ENCODE measurements at places on chromosomes 5 and 9.
A peak's percentile ranks its signal among the peaks of the same experiment; 100 is the strongest.

DNA sequence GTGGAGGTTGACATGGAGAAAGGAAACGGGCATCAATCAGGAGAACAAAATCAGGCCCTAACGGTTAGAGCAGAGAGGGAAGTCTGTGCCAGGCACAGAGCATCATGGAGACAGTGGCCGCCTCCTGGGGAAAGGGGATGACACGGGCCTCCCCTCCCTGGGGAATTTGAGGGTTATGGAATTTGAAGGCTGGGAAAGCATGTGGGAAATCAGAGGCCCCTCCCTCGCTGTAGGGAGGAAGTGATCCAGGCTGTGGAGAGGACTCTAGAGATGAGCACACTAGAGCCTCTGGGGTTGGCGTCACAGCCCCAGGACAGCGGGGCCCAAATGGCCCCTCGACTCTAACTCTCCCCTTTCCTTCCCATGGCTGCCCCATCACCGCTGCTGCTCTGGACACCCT lies 36.7 kb downstream of the PROP1 start:
- no peak for DNase-seq

DNA sequence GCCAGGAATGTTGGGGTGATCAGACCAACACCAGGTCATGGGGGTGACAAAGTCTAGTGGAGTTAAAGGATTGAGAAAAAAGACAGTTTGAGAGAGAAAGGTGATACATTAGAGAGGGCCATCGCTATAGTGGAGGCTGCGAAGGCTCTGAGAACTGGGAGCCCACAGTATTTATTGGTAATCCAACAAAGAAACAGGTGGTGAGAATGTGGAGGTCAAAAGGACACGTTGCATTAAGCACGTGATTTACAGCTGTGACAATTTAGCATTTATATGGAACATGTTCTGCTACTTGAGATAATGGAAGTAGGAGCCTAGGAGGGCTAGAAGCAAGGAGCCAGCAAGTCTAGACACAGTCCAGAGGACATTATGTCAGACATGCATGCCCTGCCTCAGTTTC lies 2086.5 kb upstream of the C9orf72 start:
- DNase-seq = no peak

DNA sequence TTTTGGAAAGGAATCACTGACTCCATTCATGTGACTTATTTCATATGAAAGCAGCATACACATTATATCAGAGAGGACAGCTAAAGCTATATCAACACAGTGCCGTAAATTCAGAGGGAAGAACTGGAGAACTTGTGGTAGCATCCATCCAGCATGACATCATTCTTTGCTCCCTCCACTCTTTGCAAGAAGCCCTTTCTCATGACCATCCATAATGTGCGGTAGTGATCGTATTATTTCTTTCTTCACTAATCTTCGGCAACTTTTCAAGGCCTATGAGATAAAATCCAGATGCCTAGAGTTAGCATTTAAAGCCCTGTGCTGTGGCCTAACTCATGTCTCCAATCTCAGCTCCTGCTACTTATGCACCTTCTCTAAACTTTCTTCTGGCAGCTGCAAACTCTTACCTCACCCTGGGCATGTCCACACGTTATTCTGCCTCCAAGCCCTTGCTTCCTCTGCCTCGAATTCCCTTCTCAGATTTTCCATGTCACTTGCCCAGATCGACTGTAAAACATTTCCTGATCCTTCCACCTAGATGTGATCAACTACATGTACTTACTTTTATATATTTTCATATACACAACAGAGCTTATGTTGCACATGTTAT lies 307.3 kb upstream of the SGCD start:
- DNase-seq = no peak

- DNase-seq = no peak
Measured at GRCh38 chr9:131276094-131276888, at the start of gene FAM78A. TSS of gene FAM78A (minus strand) at chr9:131276510. CDS start at chr9:131276179, 331 bp downstream.

DNA sequence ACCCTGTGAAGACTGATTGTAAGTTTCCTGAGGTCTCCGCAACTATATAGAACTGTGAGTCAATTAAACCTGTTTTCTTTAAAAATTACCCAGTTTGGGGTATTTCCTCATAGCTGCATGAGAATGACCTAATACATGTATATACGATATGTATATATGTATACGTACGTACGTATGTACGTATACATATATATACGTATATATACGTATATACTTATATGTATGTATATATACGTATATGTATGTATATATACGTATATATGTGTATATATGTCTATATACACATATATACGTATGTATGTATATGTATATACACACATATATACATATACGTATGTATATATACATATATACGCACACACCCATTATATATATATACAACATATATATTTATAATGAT lies 1153.0 kb upstream of the CDH18 start:
- no peak for DNase-seq

DNA sequence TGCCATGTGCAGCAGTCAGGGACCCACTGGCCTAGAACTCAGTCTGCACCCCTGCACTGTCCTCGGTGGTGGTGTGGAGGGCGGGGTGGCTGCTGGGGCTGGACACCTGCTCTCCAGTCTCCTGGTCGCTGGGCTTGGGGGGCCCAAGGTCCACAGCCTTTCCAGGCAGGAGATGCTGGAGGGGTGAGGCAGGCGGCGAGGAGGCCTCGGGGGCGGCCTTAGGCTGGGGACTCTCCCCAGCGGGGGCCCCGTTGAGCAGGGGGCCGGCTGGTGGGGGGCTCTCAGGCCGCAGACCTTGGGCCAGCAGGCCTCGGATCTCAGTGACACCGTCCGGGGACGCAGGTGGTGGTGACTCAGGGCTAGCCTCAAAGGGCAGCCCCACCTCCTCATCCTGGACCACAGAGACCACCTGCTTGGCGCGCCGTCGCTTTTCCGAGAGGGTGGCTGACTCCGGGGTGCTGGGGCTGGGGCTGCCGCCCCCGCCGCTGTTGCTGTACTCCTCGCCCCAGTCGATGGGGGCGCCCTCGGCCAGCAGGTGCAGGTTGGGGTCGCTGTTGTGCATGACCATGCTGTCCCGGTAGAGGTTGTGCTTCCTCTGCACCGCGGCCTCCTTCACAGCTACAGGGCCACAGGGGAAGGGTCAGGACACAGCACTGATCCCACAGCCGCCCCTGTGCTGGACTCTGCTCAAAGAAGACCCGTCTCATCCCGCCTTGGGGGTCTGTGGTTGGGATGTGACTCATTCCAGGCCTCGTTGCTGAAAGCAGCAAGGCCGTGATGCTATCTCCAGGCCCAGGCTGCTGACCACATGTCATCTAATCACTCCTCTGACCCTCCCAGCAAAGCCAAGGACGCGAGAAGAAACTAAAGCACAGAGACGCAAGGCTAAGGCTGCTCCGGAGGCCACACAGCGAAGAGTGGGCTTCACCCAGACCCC lies 55.8 kb downstream of the LRSAM1 start:
- peak; percentile 74 for DNase-seq

GRCh38 chr5:154421868-154422267 lies 23.9 kb upstream of the SAP30L start:
- peak; percentile 14 for DNase-seq

- DNase-seq = no peak
Measured at GRCh38 chr5:10660720-10661387, 97.0 kb downstream of the ANKRD33B start.

- DNase-seq = no peak
Measured at GRCh38 chr9:128781187-128782070, 5.6 kb upstream of the TBC1D13 start.

DNA sequence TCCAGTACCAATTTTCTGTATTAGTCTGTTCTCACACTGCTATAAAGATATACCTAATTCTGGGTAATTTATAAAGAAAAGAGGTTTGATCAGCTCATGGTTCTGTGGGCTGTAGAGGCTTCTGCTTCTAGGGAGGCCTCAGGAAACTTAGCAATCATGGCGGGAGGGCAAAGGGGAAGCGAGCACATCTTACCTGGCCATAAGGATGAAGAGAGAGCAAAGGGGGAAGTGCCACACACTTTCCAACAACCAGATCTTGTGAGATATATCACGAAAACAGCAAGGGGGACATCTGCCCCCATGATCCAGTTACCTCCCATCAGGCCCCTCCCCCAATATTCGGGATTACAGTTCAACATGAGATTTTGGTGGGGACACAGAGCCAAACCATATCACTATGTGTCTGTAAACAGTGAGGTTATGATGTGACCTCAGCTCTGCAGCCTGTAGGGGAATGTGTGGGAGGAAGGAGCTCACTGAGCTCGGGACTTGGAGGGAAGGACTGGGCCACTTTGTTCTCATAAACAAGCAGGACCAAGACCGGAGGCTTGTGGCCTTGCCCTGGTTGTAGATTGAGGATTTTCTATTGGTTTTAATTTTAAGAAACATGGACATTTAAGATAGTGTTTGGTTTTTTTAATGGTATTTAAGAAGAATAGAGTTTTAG lies 85.2 kb downstream of the EHMT1 start:
- peak; percentile 57 for DNase-seq

GRCh38 chr5:146076455-146076854 lies 28.9 kb downstream of the PLAC8L1 start:
- no peak for DNase-seq

GRCh38 chr9:98117984-98118639 lies 910 bp downstream of the TRIM14 start:
- DNase-seq = peak; percentile 28

DNA sequence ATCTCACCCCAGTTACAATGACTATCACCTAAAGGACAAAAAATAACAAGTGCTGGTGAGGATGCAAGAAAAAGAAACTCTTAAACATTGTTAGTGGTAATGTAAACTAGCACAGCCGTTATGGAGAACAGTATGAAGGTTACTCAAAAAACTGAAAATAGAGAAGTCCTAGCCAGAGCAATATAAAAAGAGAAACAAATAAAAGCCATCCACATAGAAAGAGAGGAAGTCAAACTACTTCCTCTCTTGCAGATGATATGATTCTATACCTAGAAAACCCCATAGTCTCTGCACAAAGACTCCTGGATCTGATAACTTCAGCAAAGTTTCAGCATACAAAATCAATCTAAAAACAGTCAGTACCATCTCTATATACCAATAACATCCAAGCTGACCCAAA lies 221.5 kb upstream of the FAM174A start:
- no peak for DNase-seq

- no peak for DNase-seq
Measured at GRCh38 chr5:159877016-159877415, 39.3 kb upstream of the ADRA1B start.

GRCh38 chr9:97555164-97555563 lies 53.7 kb downstream of the TMOD1 start:
- peak; percentile 13 for DNase-seq

GRCh38 chr9:125521462-125522327 lies 185.3 kb downstream of the MAPKAP1 start:
- DNase-seq = peak; percentile 97

DNA sequence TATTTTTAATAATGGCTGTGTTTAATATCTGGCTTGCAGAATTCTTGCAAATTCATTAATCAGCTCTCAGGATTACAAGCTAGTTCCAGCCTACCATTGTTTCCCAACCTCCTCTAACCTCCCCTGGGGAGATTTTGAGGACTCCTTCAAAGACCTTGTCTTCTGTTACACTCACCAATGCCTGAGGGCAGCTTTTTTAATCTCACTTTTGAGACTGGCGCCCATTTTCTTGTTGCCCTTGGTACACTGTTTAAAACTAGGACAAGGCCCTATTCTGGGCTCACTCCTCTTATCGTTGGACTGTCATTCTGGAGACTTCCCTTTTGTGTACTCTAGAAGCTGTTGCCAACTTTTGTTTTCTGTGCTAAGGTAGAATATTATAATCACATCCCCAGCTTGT lies 13.6 kb upstream of the EQTN start:
- no peak for DNase-seq

GRCh38 chr9:84314306-84314705 lies 26.3 kb downstream of the SLC28A3 start:
- peak; percentile 51 for DNase-seq

DNA sequence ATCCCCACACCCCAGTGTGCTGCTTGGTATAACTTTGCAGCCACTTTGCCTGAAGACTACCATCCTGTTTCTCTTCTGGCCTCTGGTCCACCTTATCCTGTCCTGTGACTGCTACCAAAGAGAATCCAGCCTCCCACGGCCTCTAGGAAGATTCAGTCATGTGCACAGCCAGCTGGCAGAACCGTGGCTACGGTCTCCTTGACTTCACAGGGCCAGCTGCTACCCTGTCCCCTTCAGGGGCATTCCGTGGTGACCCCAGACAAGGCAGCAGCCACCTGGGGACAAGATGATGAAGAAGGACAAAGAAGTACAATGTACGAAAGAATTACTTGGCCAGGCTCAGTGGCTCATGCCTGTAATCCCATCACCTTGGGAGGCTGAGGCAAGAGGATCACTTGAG lies 98.6 kb downstream of the PDE6A start:
- no peak for DNase-seq

- DNase-seq = no peak
Measured at GRCh38 chr5:72228960-72229359, 91.1 kb downstream of the MRPS27 start.

- DNase-seq = peak; percentile 67
Measured at GRCh38 chr9:6711403-6711802, 46.4 kb upstream of the KDM4C start.

DNA sequence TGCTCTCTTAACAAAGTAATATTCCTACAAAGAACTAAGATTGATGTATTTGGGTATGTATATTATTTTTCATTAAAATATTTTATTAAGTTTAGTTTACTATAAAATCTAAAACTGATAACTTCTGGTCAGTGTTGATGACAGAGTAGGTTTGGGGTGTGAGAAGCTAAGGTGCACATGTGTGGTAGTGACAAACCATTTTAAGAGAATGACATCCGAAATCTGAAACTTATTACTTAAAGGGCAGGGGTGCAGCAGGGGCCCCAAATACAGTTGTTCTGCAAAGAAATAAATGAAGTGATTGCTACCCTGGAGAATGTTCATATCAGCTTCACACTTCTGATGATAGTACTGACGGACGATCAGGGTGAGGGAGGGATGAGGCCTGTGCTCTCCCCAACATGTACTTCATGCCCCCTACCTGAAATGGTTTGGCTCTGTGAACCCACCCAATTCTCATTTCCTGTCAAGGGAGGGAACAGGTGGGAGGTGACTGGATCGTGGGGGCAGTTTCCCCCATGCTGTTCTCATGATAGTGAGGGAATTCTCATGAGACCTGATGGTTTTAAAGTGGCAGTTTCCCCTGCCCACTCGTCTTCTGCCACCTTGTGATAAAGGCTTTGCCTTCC lies 125.3 kb upstream of the RFX3 start:
- no peak for DNase-seq
